Activated CD4-positive, alpha-beta T cell treated with anti-CD3 and anti-CD28 coated beads, Interleukin-2, Interleukin-6, amounts not matched to agents 100 ng/mL and 50 ng/mL, durations not matched to agents 16 hours and 8 hours (primary cell): ENCODE measurements at places on chromosomes 1 and 21.
A peak's percentile ranks its signal among the peaks of the same experiment; 100 is the strongest.

GRCh38 chr21:15667010-15667409, 62.8 kb upstream of the USP25 start:
- no peak for DNase-seq

- no peak for DNase-seq
Observed at GRCh38 chr1:93662481-93663207, 19.0 kb downstream of the BCAR3 start.

DNA sequence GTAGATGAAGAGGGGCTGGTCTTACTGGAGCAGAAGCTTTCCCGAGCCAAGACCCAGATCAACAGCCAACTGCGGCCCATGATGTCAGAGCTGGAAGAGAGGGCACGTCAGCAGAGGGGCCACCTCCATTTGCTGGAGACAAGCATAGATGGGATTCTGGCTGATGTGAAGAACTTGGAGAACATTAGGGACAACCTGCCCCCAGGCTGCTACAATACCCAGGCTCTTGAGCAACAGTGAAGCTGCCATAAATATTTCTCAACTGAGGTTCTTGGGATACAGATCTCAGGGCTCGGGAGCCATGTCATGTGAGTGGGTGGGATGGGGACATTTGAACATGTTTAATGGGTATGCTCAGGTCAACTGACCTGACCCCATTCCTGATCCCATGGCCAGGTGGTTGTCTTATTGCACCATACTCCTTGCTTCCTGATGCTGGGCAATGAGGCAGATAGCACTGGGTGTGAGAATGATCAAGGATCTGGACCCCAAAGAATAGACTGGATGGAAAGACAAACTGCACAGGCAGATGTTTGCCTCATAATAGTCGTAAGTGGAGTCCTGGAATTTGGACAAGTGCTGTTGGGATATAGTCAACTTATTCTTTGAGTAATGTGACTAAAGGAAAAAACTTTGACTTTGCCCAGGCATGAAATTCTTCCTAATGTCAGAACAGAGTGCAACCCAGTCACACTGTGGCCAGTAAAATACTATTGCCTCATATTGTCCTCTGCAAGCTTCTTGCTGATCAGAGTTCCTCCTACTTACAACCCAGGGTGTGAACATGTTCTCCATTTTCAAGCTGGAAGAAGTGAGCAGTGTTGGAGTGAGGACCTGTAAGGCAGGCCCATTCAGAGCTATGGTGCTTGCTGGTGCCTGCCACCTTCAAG, 57.3 kb downstream of the LAMC2 start:
- no peak for DNase-seq

DNA sequence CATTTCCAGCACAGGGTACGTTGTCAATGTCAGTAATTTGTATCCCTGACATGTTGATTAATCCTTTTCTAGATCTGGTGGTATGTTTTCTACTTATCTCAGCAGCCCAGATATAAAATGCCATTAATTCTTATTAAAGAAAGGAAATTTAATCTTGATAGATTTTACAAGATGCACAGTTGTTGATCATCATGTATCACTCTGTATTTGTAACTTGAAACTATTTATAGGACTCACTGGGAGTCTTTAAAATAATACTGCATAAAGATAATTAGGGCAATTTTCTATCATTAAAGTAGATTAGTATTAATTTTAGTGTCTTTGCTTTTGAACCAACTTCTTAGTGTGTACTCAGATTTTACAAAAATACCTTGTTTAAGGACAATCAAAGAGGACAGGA, 84.9 kb downstream of the GREM2 start:
- DNase-seq = no peak

DNA sequence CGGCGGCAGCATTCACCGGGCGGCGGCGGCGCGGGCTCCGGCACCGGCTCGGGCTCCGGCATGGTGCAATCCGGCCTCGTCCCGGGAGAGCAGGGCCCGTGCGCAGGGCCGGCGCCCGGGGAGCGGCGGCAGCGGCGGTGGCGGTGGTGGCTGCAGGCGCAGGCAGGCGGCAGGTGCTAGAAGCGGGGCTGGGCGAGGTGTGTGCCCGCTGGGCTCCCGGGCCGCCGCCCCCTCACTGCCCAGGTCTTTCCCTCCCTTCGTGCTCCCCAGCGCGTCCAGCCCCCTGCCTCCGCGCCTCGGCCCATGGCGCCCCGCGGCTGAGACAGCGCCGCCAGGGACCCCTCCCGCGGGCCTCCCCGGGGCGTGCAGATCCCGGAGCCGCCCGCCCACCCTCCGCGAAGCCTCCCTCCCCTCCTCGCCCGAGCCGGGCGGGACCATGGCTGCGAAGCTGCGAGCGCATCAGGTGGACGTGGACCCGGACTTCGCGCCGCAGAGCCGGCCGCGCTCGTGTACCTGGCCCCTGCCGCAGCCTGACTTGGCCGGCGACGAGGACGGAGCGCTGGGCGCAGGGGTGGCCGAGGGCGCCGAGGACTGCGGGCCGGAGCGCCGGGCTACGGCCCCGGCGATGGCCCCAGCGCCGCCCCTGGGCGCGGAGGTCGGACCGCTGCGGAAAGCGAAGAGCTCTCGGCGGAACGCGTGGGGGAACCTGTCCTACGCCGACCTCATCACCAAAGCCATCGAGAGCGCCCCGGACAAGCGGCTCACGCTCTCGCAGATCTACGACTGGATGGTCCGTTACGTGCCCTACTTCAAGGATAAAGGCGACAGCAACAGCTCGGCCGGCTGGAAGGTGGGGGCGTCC, 492 bp downstream of the FOXO6 start:
- DNase-seq = peak; percentile 14

DNA sequence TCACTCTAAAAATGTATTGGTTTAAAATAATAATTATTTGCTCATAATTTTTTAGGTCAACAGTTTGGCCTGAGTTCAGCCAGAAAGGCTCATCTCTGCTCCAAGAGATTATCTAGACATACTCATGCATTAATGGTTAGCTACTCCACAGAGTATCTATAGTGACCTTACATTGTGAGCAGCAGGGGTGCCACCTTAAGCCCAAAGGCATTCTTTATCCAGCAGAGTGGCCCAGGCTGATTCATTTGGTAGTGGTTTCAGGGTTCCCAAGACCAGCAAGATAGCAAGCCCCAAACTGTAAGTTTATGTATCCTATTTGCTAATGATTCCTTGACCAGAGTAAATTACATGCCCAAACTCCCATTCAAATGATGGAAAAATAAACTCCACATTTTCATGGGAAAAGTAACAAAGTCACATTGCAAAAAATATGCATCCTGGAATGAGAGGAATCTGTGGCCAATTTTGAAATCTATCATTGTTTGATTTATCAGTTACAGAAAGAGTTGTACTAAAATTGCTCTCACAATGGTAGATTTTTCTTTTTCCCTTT, 182.6 kb upstream of the KCNK2 start:
- DNase-seq = no peak
